Adrenal gland (tissue), 19 donors: ENCODE measurements at places on chromosomes 7 and 10. TPM values are rescaled to one million over a fixed set of nuclear protein-coding genes. Genes with fewer than 3 reads are reported as not detected.

Gene ACBD7
- not detected for polyA plus RNA-seq

Gene ARL5B
- 1.6 TPM for polyA plus RNA-seq

Gene IL15RA
- polyA plus RNA-seq, result 9.5 TPM

Gene HMX3
- polyA plus RNA-seq, result not detected

Gene TAS2R60
- not detected for polyA plus RNA-seq

Gene CTAGE15
- polyA plus RNA-seq, result 0.09 TPM

- no peak for DNase-seq
These were observed 493.1 kb upstream of the AKR1E2 start for GRCh38 chr10:4332764-4333458.

DNA sequence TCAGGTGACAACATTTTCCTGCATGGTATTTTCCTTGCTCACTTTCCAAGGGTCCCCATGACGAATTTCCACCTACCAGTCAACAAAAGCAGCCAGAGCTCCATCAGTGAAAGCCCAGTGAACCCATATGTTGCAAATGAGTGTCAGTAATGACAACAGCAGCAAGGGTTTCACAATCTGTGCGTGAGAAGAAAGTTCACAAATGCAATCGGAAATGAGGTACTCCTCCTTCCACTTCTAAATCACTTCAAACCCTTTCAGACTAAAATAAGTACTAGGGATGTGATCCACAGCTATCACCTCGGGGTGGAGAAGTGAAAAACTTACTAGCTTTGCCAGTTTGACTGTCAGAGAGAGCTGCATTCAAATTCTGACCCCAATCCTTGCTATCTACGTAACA, 55.6 kb upstream of the BET1 start:
- no peak for DNase-seq

- no peak for DNase-seq
These were observed 440.6 kb downstream of the PARD3 start for GRCh38 chr10:34374356-34375045.

- DNase-seq, result no peak
These were observed 1.8 kb upstream of the DUSP5 start for GRCh38 chr10:110495731-110496552.

DNA sequence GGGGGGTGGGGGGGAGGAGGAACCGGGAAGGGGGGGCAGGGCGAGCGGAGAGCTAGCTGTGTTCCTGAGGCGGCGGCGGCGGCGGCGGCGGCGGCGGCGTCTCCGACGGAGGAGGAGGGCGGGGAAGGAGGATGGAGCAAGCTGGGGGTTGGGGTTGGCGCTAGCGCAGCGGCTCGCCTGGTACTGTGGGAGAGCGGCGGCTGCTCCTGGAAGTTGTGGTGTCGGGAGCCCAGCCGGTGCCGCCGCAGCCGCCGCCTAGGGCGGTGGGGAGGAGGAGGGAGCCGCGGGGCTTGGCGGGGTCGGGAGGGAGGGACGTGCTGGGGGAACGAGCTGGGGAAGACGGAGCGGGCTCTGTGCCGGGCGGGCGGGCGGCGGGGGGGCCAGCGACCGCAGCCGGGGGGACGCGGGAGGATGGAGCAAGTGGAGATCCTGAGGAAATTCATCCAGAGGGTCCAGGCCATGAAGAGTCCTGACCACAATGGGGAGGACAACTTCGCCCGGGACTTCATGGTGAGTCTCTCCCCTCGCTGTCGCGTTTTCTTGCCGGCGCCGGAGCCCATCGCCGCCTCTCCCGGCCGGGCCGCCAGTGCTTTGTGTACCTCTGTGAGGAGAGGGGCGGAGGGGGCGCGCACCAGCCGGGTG, at the start of gene PTPN12:
TSS of gene PTPN12 (plus strand) at position 160 of the 642 bp plus-strand sequence. CDS start at position 412, 252 bp downstream.
- DNase-seq, result peak; percentile 77

DNA sequence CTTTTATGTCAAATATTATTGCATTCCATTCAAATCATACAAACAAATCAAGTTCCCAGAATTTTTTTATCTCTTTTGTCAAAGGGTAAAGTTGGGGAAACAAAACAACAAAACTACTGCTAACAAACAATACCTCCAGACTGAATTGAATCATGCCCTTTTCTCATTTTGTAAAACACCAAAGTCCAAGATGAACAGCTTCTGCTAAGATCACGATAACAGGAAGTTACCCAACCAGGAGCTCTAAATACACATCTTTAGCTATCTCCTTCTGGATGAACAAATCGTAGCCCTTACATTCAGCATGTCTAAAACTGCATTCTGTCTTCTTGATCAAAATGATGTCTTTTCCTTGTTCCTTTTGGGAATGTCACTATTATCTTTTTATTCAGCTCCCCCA, 97.4 kb downstream of the CTTNBP2 start:
- DNase-seq, result no peak

DNA sequence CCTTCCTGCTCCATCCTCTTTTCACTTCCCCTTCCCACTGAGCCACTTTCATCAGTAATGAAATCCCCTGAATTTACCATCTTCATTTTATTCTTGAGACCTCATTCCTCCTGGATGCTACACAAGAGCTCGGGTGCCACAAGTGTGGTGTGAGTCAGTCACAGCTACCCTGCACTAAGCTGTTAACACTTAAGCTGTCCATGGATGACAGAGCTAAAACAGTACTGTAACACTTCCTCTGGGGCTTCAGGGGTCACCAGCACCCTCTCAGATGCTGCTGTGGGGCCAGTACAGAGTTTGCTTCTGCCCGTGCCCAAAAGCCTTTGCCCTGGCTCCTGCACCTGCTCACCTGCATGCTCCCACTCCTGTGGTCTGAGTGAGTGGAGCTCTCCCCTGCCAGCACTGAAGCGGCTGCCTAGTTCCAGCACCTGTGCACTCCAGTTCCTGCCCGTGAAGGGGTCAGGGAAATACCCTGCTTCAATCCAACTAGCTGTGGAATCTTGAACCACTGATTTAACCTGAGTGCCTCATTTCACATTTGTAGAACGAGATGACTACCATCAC, 71.9 kb downstream of the POT1 start:
- DNase-seq, result no peak

- DNase-seq, result no peak
These were observed 16.6 kb upstream of the ITIH2 start for GRCh38 chr10:7686351-7687171.
